SK-N-DZ (cell line): ENCODE measurements at places on chromosomes 12 and 14.

DNA sequence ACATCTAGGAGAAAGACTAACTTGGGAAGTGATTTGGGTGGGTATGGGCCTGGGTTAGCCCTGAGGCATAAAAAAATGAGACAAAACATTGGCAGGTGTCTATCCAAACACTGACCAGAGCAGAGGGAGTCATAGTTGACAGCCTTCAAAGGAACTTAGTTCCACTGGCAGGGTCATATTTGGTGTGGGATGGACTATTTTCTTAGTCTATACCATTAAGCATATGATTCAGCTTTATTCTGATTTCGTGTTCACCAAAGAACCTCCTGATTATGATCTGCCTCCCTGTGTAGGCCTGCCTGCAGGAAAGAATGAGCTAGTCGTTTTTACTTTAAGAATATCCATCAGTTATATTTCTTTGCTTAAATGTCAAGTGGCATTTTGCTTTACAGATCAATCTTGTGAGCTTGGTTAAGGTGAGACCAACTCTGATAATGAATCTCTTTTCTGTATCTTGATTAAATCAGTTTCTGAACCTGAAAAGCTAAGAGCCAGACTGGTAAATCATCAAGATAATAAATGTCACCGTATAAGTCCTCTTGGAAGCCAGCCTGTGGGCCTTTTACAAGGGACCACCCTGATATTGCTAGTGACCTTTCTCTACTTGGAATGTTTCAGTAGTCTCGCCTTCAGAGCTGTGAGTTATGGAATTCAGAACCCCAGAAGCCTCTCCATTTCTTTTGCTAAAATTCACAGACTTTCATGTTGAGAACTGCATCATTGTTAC, 182.9 kb downstream of the MON2 start:
- no peak for DNase-seq

DNA sequence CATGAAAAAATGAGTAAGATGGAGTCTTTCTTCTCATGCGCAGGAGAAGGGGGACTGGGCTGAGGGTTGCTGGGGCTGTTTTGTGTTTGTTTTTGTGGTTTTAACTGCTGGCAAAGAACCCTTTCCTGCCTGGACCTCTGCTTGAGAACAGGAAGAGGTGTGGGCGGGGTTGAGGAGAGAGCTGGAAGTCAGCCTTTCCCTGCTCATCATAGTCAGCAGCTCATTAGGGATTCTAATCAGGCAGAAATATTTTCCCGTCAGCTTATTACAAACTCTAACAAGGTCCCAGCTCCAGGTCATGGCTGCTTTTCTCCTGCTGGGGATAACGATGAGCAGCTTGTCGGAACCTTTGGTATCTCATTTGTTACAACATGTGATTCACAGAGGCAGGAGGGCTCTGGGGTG, 185.0 kb upstream of the NRXN3 start:
- DNase-seq = no peak

- DNase-seq = no peak
Measured at GRCh38 chr14:65195042-65195719, 92.9 kb upstream of the MAX start.

- DNase-seq = peak; percentile 93
Measured at GRCh38 chr14:89349171-89350008, 67.6 kb downstream of the FOXN3 start.

GRCh38 chr12:49017891-49018260, 700 bp downstream of the PRKAG1 start:
- DNase-seq = no peak

DNA sequence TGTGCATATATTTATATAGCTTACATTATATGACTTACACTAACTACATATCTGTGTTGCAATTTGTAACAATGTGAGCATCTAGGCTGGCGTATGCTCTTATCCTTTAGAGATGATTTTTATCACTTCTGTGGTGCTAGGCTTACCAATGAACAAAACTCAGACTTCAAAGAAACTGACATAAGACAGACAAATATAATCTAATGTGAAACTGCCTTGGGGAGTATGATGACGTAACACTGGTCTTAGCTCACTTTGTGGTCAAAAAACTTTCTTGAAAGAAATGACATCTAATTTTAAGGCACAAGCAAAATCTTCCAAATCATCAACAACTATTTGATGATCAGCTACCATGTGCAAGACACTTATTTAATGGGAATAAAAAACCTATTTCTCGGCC, 50.0 kb downstream of the SOX5 start:
- no peak for DNase-seq

- no peak for DNase-seq
Measured at GRCh38 chr14:70804556-70805162, 4.7 kb downstream of the MAP3K9 start.

DNA sequence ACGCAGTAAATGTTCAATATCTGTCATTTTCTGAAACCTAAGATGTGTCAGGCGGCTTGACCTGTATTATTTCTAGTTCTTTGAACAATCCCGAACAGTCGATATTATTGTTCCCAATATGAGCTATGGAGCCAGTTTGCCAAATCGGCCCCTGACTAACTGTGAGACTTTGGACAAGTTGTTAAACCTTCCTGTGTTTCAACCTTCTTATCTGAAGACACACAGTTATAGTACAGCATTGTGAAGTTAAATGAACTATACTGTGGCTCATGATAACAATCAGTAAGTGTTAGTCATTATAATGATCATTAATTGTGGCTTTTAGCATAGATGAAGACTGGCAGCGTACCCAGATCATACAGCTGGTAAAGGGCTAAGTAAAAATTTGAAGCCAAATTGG, 23.4 kb downstream of the DDX47 start:
- DNase-seq = no peak

DNA sequence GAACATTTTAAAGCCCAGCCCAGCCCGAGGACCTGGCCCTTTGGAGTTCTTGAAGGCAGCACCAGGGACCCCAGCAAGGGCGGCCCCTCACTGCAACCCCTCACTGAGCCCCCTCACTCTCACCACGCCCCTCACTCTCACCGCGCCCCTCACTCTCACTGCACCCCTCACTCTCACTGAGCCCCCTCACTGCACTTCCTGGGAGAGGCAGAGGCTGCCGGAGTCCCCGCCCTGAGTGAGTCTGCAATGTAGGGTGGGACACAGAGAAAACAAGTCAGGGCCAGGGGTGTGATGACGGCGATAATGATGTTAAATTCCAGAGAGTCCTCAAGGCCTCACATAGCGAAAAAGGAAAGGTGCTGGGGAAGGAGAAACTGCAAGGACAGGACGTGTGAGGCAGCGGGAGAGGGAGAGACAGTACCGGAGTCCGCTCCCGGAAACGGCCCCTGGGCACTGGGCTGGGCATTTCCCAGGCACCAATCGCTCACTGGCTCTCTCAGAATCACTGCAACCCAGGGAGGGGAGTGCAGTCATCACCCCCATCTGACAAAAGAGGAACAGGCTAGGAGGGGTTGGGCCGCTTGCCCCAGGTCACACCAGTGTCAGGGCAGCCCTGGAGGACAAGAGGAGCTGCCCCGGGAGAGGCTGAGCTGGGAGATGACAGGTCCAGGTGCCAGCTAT, 24.9 kb downstream of the CCDC88C start:
- no peak for DNase-seq

DNA sequence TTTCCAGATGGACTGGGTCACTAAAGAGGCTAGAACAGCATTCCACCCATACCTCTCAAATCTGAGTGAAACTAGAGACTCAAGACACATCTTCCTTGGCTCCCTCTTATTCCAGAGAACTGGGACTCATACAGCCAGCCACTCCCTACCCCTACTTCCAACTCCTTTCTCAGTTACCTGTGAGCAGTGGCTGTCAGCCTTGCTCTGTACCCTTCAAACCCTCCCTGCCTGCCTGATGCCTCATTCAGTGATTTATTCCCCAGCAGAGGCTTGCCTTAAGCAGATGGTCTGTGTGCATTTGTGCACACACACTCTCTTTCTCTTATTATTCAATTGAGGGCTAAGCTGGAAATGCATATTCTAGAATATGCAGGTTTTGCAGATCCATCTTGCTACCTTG, 14.6 kb downstream of the GPR84 start:
- no peak for DNase-seq

GRCh38 chr12:56661560-56661959, 15.8 kb upstream of the ATP5F1B start:
- DNase-seq = no peak

GRCh38 chr14:63512861-63513260, 30.3 kb downstream of the PPP2R5E start:
- DNase-seq = no peak

GRCh38 chr14:61329478-61330051, 8.2 kb downstream of the PRKCH start:
- no peak for DNase-seq

DNA sequence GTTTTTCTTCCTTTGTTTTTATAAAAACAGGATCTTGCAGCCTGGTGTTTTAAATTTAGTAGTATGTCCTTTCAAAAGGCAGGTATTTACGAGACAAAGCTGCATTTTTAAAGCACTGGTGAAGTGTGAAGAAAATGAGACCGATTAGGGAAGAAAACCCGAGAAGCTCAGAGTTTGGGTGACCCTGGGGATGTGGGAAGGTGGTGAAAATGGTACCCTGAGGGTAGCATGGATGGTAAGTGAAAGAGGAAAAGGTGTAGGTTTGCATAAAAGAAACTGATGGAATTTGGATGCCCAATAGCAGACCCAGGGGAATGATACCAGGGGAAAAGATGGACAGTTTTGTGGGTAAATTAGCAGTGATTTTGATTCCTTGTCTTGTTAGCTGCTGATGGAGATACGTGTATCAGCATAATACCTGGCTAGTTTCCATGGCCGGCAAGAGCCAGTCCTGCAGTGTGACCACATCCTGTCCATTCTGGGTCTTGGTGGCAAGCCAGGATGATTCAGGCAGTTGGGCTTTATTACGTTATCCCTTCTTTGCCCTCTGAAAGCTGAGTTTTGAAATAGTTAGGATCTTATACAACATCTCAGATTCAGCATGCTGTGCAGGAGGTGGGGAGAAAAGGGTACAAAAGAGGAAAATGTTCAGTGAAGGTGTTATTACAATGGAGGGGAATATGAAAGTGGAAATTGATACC, 8.9 kb downstream of the BICD1 start:
- no peak for DNase-seq
